ENCODE measurements at places on chromosomes 5 and 9.

GRCh38 chr9:101601904-101602765 lies 7.4 kb upstream of the PPP3R2 start:
- DNase-seq: peak; percentile 59

DNA sequence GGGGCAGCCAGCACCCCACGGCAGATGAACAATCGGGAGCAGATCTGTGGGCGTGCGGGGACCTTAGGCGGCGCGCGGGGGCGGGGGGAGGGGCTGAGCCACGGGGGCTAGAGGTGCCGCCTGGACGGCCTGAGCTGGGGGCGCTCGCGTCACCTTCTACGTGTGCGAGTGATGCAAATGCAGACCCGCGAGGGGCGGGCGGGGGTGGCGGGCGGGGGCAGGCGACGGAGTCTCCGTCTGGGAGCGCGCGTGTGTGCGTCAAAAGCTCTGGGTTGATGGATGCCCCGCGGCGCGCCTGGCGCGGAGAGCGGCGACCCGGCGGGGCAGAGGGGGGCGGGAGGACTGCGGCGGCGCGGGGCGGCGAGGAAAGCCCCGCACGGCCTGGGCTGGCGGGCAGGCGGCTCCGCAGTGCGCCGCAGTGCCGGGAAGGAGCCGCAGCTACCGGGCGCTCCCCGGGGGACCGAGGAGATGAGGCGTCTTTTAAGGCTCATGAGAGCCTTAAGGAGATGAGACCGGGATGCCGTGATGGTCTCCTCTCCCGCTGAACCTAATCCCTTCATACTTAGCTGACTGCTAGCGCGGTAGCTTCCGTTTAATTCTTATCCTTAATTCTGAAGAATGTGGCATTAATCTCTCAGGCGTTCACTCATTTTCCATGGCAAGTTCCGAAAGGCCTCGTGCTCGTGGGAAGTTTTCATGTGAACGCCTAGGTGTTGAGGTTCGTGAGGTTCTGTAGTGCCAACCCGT lies 1.5 kb downstream of the SV2C start:
- DNase-seq: no peak

DNA sequence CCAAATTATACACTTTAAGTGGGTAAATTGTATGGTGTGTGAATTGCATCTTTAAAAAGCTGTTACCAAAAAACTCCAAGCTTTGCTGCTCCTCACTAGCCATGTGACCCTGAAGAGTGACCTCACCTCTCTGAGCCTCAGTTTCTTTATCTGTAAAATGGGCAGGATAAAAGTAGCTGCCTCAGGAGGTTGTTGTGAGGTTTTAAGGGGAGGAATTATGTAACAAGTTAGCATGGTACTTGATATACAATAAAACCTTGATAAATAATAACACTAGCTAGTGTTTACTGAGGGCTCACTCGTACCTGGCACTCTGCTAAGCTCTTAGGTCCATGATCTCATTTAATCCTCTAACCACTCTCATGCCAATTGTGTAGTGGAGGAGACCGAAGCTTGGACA lies 19.0 kb upstream of the PHF19 start:
- DNase-seq: no peak

GRCh38 chr5:84272771-84273516 lies 111.7 kb downstream of the EDIL3 start:
- DNase-seq: no peak

GRCh38 chr5:159749146-159749545 lies 167.1 kb upstream of the ADRA1B start:
- DNase-seq: no peak

- no peak for DNase-seq
Measured at GRCh38 chr9:91146391-91147019, 215.2 kb downstream of the AUH start.

DNA sequence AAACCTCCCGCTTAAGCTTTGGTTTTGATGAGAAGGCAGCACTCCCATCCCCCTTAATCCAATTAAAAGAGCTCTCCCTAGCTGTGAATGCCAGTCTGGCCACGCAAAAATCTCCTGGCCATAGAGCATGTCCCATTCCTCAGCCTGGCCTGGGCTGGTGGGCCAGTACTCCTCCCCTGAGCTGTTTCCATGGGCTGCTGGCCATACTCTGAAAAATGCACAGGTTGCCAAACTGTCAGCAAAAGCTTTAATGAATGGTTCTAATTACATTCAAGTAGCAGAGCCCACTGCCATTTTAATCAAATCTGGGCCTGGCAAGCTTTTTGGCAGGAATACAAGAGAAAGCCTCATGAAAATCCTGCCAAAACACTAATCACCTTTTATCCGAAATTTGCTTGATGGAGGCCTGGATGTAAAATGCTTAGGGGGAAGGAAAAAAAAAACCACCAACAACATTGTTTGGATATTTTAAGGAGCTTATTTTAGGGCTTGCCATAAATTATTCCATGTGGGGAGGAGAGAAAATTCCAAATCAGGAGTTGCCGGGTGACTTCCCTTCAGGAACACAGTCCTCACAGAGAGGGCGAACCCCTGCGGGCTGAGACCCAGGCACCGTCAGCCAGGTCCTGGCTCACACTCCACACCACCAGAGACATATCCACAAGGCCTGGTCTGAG lies 243.3 kb downstream of the SEC61B start:
- DNase-seq: no peak

DNA sequence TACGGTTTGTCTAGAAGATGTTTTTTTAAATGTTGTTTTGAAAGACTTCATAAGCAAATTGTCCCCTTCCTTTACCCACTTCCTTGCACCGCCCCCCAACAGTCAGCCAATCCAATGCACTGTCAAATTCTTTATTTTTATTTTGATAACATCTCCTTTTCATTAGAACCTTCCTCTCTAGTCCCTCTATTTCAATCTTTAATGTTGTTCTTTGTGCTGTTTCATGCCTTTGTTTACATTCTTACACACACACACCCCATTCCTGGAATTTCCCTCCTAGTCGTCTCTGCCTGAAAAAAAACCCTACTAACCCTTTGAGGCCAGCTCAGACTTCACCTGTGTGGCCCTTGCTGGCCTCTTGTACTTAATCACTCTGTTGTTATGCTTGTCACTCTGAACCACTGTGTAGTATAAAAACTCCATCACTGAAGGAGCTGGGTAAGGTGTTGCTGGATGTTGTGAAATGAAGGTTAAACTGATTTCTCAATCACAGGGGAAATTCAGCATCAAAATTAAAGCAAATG lies 133.4 kb downstream of the UGCG start:
- peak; percentile 69 for DNase-seq

GRCh38 chr5:1118231-1118698 lies 6.4 kb upstream of the SLC12A7 start:
- peak; percentile 81 for DNase-seq

GRCh38 chr9:95266649-95267048 lies 50.9 kb downstream of the FANCC start:
- no peak for DNase-seq

GRCh38 chr5:60248901-60249300 lies 355.4 kb upstream of the PDE4D start:
- no peak for DNase-seq

GRCh38 chr9:109604781-109605180 lies 106.7 kb upstream of the PTPN3 start:
- DNase-seq: no peak

GRCh38 chr9:131636593-131636992 lies 91.3 kb downstream of the PRRT1B start:
- DNase-seq: no peak

DNA sequence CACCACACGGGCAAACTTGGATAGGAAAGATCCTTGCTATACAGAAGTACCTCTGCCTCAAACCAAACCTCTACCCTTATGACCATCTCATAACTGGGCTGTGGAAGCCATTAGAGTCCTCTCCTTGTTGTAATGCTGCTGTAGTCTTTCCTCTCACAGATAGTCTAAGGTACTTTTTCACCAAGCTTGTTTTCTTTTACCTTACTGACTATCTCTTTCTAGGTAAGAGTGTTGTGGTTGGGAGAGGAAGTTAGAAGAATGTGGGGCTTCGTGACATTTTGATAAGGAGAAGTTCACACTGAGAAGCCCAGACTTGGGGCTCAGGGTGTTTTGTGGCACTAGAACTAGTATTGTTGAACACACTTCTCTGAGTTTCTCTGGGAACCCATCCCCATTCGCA lies 8.9 kb downstream of the CFAP95 start:
- no peak for DNase-seq

GRCh38 chr5:66992547-66992946 lies 204.1 kb downstream of the CD180 start:
- DNase-seq: no peak
